A549 treated with Hydrocortisone at 1 μM for 4 hours (cell line): ENCODE measurements at places on chromosomes 2 and 18. TPM values are rescaled to one million over a fixed set of nuclear protein-coding genes. Genes with fewer than 3 reads are reported as not detected.

The DUSP19 gene
- total RNA-seq = 0.34 to 1.1 TPM (median 0.73 TPM) in 5 replicates

The SSB gene
- 123 to 175 TPM (median 135 TPM) in 5 replicates for total RNA-seq

The RAB6C gene
- not detected in 5 replicates for total RNA-seq

The REG3G gene
- total RNA-seq = not detected in 5 replicates

The IMP4 gene
- total RNA-seq = 139 to 176 TPM (median 158 TPM) in 5 replicates

The CTIF gene
- total RNA-seq = 10.3 to 15.3 TPM (median 13.2 TPM) in 5 replicates

The GKN2 gene
- 1.8 to 3.1 TPM (median 2.5 TPM) in 5 replicates for total RNA-seq

The KCNG2 gene
- total RNA-seq = 0.07 TPM in 1 of 5 replicates, not detected in the others

The KLHL41 gene
- 0.13 to 0.31 TPM (median 0.18 TPM) in 5 replicates for total RNA-seq

The CHRNG gene
- total RNA-seq = not detected in 5 replicates
